ENCODE measurements at places on chromosomes 16 and 17. TPM values are rescaled to one million over a fixed set of nuclear protein-coding genes. Genes with fewer than 3 reads are reported as not detected.

GRCh38 chr16:85419503-85420408, 193.4 kb upstream of the GSE1 start:
- DNase-seq = no peak
- no peak overlapping the region for H3K27ac ChIP-seq
- no peak overlapping the region for H3K4me3 ChIP-seq
- peaks cover 4% of the 10 kb centered on the region for H3K36me3 ChIP-seq

DNA sequence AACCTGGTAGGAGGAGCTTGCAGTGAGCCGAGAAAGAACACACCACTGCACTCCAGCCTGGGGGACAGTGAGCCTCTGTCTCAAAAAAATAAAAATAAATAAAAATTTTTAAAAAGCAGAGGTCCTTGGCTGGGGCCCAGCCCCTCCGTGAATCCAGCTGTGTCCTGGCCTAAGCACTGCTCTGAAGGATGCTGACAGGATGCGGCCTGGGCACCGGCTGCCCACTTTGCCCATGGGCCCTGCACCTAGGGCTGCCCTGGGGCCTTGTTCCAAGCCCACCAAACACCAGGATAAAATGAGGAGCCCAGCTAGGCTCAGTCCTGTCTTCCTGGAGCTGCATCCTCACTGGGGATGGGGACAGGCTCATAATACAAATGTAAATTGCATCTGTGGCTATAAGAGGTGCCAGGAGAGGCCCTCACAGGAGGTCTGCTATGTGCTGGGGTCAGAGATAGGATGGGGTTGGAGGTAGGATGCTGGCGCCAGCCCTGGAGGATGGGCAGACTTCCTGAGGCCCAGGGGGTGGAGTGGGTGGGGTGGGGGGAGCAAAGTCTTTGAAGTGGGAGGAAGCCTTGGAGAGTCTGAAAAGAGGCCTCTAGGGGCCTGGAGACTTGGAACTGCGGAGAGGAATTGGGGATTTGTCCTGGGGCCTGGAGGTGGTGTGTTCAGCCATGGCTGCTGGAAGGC, 6.2 kb downstream of the C16orf89 start:
- no peak overlapping the region for H3K4me3 ChIP-seq
- H3K27me3 ChIP-seq = peaks cover 26% of the 10 kb centered on the region
- no peaks in the 10 kb centered on the region for H3K36me3 ChIP-seq
- H3K4me1 ChIP-seq = no peaks in the 10 kb centered on the region

GRCh38 chr17:72588561-72588960, 467.7 kb downstream of the SOX9 start:
- H3K36me3 ChIP-seq = peaks cover 29% of the 10 kb centered on the region
- peak overlapping the region; percentile 91 for H3K4me3 ChIP-seq
- H3K27ac ChIP-seq = peak overlapping the region; percentile 90
- peaks cover 25% of the 10 kb centered on the region for H3K4me1 ChIP-seq

- no peak overlapping the region for H3K27ac ChIP-seq
- H3K4me1 ChIP-seq = no peaks in the 10 kb centered on the region
- peaks cover 42% of the 10 kb centered on the region for H3K36me3 ChIP-seq
These were observed 37.3 kb upstream of the CDH15 start for GRCh38 chr16:89134269-89134668.

The POLG2 gene
- total RNA-seq = 27.5 TPM

The GCGR gene
- not detected for total RNA-seq

The NXPH3 gene
- total RNA-seq = not detected

The NOTUM gene
- total RNA-seq = not detected

The HLF gene
- total RNA-seq = 0.23 TPM

The FAM83G gene
- total RNA-seq = 50.1 TPM

GRCh38 chr16:716200-716568, 1.3 kb downstream of the METRN start:
- no peak overlapping the region for H3K27ac ChIP-seq
- H3K27me3 ChIP-seq = no peaks in the 10 kb centered on the region
- H3K4me3 ChIP-seq = peak overlapping the region; percentile 76
- DNase-seq = peak; percentile 44
- peaks cover 26% of the 10 kb centered on the region for H3K36me3 ChIP-seq
- H3K4me1 ChIP-seq = peaks cover 16% of the 10 kb centered on the region

DNA sequence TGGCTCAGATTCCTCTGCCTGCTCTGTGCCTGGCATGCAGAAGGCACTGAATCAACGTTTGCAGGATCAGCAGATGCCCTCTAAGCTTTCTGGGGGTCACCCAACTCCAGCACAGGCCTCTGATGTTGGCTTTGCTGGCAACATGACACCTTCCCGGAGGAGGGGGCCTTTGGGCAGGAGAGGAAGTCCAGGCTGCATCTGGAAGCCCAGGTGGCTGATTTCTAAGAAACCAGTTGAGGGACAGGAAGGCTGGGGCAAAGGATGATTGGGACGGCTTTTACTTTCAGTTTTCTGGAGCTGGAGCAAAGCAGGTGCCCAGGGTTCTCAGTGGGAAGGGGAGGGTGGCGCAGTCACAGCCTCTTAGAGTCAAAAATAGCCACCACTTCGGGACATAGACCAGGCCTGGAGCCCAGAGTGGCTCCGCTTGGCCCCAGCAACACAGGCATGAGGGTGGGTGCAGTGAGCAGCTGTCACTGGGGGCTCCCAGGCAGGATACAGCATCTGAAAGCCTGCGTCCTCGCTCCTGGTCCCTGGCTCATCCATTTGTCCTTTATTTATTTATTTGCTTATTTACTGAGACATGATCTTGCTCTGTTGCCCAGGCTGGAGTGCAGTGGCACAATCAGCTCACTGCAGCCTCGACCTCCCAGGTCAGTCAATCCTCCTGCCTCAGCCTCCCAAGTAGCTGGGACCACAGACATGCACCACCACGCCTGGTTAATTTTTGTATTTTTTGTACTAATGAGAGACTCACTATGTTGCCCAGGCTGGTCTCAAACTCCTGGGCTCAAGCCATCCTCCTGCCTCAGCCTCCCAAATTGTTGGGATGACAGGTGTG, 15.1 kb downstream of the SOCS1 start:
- no peak overlapping the region for H3K27ac ChIP-seq
- H3K4me1 ChIP-seq = no peaks in the 10 kb centered on the region
- no peak overlapping the region for H3K4me3 ChIP-seq
- H3K36me3 ChIP-seq = no peaks in the 10 kb centered on the region

GRCh38 chr16:89246903-89247733, 29.6 kb downstream of the ZNF778 start:
- H3K4me1 ChIP-seq = no peaks in the 10 kb centered on the region
- H3K4me3 ChIP-seq = peak overlapping the region; percentile 40
- H3K27me3 ChIP-seq = no peaks in the 10 kb centered on the region
- DNase-seq = peak; percentile 45

- H3K4me3 ChIP-seq = no peak overlapping the region
- DNase-seq = no peak
- H3K27ac ChIP-seq = no peak overlapping the region
- H3K4me1 ChIP-seq = peaks cover 8% of the 10 kb centered on the region
- H3K36me3 ChIP-seq = peaks cover 77% of the 10 kb centered on the region
These were observed 32.9 kb downstream of the WDR45B start for GRCh38 chr17:82615084-82616020.

DNA sequence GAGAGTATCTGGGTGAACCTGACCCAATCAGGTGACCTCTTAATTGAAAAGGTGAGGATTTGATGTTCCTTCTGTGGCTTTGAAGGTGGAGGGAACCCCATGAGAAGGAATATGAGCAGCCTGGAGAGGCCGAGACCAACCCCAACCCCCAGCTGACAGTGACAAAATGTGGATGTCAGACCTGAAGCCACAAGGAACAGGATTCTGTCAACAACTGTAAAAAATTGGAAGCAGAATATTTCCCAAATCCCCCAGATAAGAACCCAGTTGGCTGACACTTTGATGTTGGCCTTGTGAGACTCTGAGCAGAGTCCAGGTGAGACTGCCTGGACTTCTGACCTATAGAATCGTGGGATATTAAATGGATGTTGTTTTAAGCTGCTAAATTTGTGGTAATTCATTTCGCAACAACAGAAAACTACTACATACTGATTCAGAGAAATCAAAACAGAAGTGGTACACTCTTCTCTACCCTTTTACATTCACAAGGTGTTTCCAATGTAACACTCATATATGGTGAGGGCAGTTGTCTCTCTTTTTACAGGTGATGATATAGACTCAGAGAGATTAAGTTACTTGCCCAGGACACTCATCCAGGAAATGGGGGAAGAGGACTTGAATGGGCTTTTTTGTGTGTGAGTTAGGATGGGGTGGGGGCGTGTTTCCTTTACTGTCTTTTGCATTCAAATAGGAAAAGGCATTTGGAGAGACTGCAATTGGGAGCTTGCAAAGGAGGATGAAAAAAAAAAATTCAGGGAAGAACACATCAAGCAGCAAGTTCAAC, 29.8 kb upstream of the SALL1 start:
- peaks cover 11% of the 10 kb centered on the region for H3K4me1 ChIP-seq
- H3K27me3 ChIP-seq = no peaks in the 10 kb centered on the region
- no peak for DNase-seq
- no peak overlapping the region for H3K4me3 ChIP-seq
- no peaks in the 10 kb centered on the region for H3K36me3 ChIP-seq

GRCh38 chr16:67950335-67950843, 6.5 kb upstream of the LCAT start:
- DNase-seq = no peak
- H3K4me3 ChIP-seq = no peak overlapping the region
- H3K27me3 ChIP-seq = no peaks in the 10 kb centered on the region
- H3K4me1 ChIP-seq = peaks cover 9% of the 10 kb centered on the region
- peaks cover 88% of the 10 kb centered on the region for H3K36me3 ChIP-seq
- no peak overlapping the region for H3K27ac ChIP-seq

The AANAT gene
- not detected for total RNA-seq

DNA sequence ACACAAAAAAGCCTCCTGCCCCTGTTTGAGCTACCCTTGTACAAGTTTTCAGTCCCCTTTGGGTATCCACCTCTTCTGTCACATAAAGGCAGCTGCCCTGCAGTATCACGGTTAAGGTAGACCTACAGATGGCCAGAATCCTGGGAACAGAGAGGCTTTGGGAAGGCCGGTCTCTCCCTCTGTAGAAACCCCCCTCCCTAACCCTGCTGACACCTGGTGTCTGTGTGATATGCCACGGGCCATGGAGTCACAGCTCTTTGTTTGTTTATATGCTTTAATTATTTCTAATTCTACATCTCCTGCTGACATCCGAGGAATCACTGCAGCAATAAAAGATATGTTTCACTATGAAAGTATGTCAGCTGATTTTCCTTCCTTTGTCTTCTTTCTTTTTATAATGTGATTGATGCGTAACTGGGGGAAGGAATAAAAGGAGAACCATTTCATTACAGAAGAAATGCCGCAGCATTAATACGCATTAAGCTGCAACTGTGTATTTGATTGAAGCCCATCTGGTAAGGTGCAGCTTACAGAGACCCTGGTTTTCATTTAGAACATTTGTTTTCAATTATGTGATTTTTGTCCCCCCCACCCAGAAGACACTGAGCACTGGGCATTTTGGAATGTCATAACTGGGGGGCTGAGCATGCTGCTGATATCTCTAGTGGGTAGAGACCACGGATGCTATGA, 142.1 kb downstream of the SLC39A11 start:
- no peak overlapping the region for H3K27ac ChIP-seq
- no peak overlapping the region for H3K4me3 ChIP-seq
- peaks cover 6% of the 10 kb centered on the region for H3K36me3 ChIP-seq
- H3K4me1 ChIP-seq = no peaks in the 10 kb centered on the region

GRCh38 chr17:21289175-21289901, 4.8 kb downstream of the MAP2K3 start:
- H3K27ac ChIP-seq = no peak overlapping the region
- H3K36me3 ChIP-seq = peaks cover 19% of the 10 kb centered on the region
- peaks cover 24% of the 10 kb centered on the region for H3K4me1 ChIP-seq
- H3K27me3 ChIP-seq = no peaks in the 10 kb centered on the region
- H3K4me3 ChIP-seq = no peak overlapping the region
- no peak for DNase-seq

The TMEM204 gene
- not detected for total RNA-seq

GRCh38 chr17:14733376-14733775, 432.5 kb downstream of the HS3ST3B1 start:
- H3K36me3 ChIP-seq = no peaks in the 10 kb centered on the region
- no peak for DNase-seq
- H3K4me1 ChIP-seq = peaks cover 17% of the 10 kb centered on the region
- H3K27ac ChIP-seq = no peak overlapping the region
- H3K27me3 ChIP-seq = no peaks in the 10 kb centered on the region
- no peak overlapping the region for H3K4me3 ChIP-seq

GRCh38 chr16:50534556-50534955, 13.6 kb upstream of the NKD1 start:
- no peak overlapping the region for H3K4me3 ChIP-seq
- H3K36me3 ChIP-seq = no peaks in the 10 kb centered on the region
- H3K27ac ChIP-seq = no peak overlapping the region
- H3K4me1 ChIP-seq = peaks cover 14% of the 10 kb centered on the region

GRCh38 chr16:17414421-17414820, 56.3 kb downstream of the XYLT1 start:
- H3K27ac ChIP-seq = no peak overlapping the region
- DNase-seq = no peak
- no peaks in the 10 kb centered on the region for H3K4me1 ChIP-seq
- H3K27me3 ChIP-seq = no peaks in the 10 kb centered on the region
- H3K4me3 ChIP-seq = no peak overlapping the region
- peaks cover 6% of the 10 kb centered on the region for H3K36me3 ChIP-seq

GRCh38 chr17:57490890-57491289, 234.6 kb downstream of the MSI2 start:
- H3K4me1 ChIP-seq = no peaks in the 10 kb centered on the region
- no peak for DNase-seq
- no peak overlapping the region for H3K27ac ChIP-seq
- H3K36me3 ChIP-seq = peaks cover 13% of the 10 kb centered on the region

The CDK10 gene
- total RNA-seq = 83.4 TPM

DNA sequence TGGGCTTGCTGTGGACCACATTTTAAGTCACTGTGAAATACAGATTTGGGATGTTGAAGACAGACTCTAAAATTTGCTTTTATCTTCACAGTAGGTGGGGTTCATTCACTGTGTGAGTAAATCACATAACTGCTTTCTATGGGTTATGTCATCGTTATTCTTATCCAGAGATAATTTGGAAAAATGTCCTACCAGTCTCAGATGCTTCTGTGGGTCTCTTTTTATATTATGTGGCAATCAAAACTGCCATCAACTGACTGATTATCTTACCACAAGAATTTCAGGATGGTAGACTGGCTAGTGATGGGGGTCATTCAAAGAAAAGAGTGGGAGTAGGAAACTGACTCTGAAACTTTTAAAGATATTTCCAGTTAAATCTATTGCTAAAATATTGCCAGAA, 3.1 kb downstream of the HSBP1 start:
- no peak for DNase-seq
- no peak overlapping the region for H3K4me3 ChIP-seq
- no peak overlapping the region for H3K27ac ChIP-seq
- peaks cover 52% of the 10 kb centered on the region for H3K36me3 ChIP-seq
- no peaks in the 10 kb centered on the region for H3K27me3 ChIP-seq

DNA sequence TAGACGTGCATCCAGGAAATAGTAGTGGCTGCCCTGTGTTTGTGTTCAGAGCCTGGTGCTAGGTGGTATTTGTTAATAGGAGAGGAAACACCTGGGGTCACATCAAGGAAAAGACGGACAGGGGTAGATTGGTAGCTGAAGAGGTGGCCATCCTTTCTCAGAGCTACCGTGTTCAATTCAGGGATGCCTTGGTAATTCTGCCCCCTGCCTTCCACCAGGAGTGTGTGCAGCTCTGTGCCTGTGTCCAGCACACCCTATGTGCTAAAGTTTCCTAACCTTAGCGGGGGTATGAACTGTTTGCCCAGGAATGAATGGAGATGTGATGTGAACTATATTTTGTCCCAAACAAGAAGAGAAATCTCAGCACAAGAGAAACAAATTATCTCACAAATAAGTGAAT, 174.1 kb upstream of the MPHOSPH6 start:
- DNase-seq = peak; percentile 39
- H3K27ac ChIP-seq = no peak overlapping the region
- no peaks in the 10 kb centered on the region for H3K4me1 ChIP-seq
- H3K36me3 ChIP-seq = no peaks in the 10 kb centered on the region
- no peak overlapping the region for H3K4me3 ChIP-seq

The UBB gene
- total RNA-seq = 729 TPM
